ENCODE measurements at places on chromosomes 3 and 15.

- DNase-seq = no peak
Observed at GRCh38 chr15:37219211-37219701, 118.9 kb upstream of the MEIS2 start.

DNA sequence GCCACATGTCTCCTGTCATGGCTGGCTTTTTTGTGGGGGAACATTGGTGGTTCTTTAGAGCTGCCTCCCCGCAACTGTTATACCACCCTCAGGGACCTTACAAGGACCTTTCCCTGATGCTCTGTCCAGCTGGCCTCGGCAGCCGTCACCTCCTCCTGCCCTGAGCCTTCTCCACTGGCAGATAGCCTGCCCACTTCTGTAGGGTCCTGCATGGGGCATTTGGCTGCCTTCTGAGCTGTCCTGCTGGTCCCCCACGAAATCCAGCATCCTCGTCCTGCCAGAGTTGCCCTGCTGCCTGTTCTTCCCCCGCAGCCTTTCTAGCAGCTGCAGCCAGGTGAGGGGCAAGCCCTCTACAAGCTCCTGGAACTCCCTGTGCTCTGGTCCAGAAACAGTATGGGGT, 86.2 kb downstream of the USP13 start:
- DNase-seq = no peak

GRCh38 chr3:3302964-3303363, 123.5 kb upstream of the CRBN start:
- DNase-seq = no peak

DNA sequence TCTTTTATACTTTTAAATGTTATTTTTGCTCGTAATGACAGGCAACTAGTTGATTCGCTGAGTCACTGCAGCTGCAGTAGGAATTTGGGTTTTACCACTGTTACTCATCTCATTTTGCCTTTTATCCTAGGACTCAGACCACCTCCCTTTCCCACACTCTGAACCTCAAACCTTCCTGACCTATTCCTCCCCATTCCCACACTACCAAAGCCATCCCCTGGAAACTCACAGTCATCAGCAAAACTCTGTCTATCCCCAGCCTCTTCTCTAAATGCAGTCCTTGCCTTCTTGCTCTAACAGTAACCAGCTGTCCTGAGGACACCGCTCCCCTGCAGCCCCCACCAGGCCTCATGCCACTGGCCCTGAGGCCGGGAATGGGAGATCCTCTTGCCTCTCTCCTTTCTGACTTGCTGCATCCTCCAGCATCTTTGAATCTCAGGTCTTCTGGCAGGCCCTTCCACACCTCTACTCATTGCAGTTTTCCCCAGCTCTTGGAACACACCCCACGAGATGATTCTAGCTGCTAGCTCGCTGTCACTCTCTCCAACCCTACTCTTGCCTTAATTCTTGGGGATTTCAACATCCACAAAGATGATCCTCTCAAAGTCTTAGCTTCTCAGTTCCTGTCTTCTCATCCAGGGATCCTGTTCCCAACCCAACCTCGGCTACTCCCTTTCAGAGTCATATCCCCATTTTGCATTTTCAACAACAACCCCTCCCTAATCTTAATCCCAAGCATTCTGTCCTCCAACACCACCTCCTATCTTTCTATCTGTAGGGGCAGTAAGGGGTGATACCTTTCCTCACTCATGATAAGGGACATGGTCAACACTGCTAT, 55.9 kb upstream of the C3orf80 start:
- DNase-seq = no peak

GRCh38 chr15:34812369-34812768, 17.0 kb upstream of the ACTC1 start:
- no peak for DNase-seq

- DNase-seq = no peak
Observed at GRCh38 chr3:37125195-37126073, 48.9 kb downstream of the LRRFIP2 start.

DNA sequence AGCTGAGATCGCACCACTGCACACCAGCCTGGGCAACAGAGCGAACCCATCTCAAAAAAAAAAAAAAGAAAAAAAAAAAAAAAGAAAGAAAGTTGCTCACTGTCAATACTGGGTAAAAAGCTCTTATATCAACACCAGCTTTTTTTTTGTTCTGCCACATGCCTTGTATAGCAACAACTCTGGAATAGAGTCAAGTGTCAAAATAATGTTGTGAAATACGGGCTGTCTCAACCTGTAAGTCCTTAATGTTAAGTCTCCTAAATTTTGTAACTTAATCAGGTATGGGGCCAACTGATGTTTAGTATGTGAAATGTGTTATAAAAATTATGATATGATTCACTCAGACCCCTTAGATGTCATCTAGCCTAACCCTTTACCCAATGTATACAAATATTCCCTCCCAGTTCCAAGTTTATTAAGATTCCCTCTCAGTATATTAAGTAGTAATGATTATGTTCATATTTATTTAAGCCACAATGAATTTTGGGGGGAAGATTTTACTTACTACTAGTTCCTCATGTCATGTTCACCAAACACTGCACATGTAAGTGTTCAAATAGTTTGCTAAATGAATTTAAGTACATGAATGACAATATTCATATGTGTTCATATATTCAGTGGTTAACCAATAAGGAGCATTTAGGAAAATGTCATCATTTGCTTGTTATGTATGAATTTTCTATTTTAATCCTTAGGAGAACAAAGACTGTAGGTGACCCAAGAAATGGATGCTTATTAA, 52.2 kb downstream of the GPR160 start:
- no peak for DNase-seq

GRCh38 chr3:105233010-105233409, 133.7 kb upstream of the ALCAM start:
- DNase-seq = no peak

DNA sequence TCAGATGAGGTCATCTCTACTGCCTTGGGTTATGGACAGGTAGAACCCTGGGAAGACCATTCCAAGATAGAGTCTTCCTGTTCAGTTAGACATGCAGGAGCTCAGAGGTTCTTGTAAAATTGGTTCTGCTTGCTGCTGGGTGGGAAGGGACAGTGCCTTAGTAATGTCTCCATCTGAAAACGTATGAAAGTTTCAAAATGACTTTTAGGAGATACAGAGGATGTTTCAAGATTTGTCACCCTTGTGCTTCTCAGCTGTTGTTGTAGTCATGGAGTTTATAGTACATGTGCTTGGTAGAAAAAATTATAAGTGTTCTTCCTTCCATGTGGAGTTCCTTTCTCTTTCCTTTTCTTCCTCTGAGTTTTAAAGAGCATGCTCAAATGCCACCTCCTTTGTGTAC, 885.2 kb upstream of the CFAP20DC start:
- DNase-seq = peak; percentile 21

DNA sequence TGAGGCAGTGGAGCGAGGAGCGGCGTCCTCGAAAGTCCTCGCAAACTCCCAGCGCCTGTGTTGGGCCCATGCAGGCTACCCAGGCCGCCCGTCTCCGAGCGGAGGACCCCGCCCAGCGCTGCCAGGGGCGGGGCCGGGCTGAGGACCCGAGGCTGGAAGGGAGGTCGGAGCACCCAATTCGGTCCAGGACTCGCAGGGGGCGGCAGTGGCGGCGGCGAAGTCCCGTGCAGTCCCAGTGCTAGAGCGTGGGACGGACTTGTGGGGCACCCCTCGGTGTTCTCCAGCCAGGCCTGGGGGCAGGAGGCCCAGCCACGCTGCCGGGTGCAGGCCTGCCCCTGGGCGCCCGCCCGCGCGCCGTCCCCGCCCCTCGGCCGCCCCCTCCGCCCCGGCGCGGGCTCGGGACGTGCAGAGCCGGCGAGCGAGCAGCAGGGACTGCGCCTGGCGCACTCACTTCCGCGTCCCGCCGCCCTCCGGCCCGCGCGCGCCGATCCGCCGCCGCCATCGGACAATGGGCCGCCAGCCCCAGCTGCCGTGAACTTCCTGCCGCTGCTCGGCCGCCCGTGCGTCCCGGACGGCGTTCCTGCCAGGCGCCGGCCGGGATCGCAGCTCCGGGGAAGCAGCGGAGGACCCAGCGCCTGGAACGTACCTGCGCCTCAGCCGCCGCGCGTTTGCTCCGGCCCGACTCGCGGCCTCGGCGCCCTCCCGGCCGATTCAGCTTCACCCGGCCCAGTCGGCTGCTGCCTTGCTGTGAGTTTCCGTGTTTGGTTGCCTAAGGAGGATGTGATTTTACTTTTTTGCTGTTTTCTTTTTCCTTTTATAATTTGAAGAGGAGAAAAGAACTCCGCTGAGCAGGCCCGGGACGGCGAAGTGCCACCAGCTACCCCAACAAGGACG, 596 bp upstream of the LIMD1 start:
- DNase-seq = peak; percentile 65

- no peak for DNase-seq
Observed at GRCh38 chr3:64417816-64418215, 192.6 kb upstream of the PRICKLE2 start.

DNA sequence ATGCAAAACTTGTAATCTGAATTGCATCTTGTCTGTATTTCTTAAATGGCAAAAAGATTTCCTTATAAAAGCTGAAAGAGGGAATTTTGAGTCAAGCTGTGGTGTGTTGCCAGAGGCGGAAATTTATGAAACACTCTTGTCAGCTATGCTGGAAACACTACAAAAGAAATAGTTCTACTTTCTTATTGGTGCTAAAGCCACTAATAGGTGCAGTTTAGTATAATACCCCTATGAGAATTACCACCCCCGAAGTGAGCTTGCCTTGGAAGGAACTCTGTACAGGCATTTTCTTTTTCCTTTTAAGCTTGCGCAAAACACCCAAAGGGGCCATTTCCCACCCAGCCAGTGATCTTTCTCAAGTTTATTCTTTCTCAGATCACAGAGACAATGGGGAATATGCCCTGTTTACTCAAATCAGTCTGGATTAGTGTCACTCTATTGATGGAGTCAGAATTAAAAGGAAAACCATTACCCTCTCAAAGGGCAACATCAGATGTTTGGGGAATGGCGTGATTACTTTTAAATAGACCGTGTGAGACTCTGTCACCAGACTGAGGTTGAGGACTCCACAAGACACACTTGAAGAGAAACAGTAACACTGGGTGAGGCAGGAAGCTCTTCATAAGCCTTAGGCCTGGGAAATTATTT, 166.0 kb downstream of the TP63 start:
- DNase-seq = no peak

DNA sequence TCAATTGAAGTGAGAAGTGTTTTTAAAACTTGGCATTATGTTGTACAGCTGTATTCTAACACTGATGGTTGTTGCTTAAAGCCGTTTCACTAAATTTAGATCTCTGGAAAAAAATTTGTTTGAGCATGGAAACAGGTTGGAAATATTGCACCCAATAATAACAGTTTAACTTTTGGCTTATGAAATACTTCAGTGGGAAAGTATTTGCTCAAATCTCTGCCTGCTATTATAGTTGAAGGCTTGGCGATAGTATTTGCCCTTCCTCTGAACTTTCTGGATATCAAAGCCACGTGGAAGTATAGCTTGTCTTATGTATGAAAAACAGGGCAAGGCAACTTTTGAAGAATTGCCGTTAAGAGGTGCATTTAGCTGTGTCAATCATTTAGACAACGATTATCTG, 270.3 kb upstream of the LRRFIP2 start:
- no peak for DNase-seq

DNA sequence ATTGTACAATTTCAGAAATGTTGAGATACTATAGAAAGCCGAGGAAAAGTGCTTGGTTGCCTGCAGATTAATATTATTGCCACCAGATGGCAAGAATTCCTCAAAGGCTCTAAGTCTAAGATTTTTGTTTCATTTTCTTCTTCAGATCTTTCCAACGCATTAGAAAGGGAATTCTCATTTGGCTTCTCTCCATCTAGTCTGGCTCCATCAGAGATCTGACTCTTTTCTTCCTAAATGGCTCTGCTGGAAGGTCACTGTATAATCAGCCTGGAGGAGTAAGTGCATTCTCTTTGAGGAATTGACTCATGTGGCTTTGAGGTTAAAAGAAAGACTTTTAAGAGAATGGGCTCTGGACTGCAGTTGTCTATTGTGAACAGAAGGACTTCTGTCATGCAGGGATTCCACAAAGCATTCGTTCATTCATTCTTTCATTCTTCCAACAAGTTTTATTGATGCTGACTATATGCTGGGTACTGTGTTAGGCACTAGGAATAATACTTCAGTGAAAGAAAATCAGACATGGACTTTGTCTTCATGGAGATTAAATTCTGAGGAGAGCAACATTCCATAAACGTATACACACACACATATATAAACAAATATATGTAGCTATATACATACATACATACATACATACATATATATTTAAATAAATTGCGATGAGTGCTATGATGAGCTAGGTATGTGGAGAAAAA, 55.3 kb downstream of the SLC28A2 start:
- no peak for DNase-seq

- DNase-seq = no peak
Observed at GRCh38 chr15:31357148-31357547, 30.5 kb downstream of the KLF13 start.

DNA sequence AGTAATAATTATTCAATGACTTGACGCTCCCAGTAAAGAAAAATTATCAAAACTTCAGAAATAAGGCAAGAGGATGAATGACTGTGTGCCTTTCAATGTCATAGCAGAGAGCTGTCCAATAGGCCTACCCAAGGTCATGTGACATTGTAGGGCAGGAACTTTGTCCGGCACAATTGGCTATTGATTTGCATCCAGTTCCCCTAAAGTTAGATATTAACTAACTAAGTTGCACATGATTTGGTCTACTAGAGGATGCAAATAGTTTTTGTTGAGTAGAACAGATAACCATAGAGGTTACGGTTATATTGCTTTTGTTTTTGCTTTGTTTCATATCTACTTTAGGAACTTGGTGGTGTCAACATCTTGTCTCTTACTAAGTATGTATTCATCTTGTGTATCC, 127.9 kb upstream of the PFN2 start:
- no peak for DNase-seq

GRCh38 chr3:42398080-42398479, 12.3 kb downstream of the LYZL4 start:
- DNase-seq = no peak

- no peak for DNase-seq
Observed at GRCh38 chr3:118527514-118528044, 507.1 kb downstream of the IGSF11 start.

DNA sequence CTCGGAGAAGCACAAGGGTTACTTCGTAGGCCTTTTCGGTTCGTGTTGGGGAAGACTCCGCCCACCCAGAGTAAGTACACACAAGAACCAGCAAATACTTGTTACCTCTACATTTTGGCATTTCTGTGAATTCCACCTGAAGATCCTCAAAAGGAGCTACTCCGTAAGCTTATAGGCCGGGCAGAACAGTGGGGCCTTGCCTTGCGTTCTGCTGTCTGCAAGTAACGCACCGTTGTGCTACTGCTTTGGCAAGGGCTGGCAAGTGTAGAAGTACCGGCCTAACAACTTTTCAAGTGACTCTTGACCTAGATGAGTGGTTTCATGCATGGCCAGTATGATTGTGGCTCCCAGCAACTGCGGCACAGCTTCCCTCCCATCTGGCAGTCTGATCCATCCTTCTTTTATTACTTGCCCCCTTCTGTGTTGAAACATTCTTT, 6.4 kb upstream of the DNAAF4 start:
- DNase-seq = no peak

Measured in stimulated activated CD4-positive, alpha-beta T cell treated with anti-CD3 and anti-CD28 coated beads, Interleukin-1b, Interleukin-23, amount 100 ng/mL, for 48 hours (primary cell).